AG08395 (cell line): ENCODE measurements at places on chromosomes 12 and 14.
A peak's percentile ranks its signal among the peaks of the same experiment; 100 is the strongest.

DNA sequence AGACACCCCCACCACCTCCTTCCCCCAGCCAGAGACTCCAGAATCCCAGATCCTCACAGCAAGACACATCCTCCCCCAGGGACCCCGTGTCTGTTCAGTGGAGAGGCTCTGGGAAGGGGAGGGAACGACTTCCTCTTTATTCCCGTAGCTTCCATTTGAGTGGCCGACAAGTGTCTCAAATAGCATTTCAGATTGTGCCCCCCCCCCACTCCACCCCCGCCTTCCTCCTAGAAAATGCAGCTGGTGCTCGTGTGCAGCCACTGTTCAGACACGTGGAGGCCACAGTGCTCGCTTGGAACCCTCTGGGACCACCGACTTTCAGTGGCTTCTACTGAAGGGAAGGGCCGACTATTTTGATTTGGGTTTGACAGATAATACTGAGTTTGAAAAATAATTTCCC is 14.3 kb downstream of the PPP2R5C start:
- no peak for DNase-seq

- DNase-seq: no peak
These were observed 45.9 kb upstream of the GSG1 start for GRCh38 chr12:13149411-13149810.

GRCh38 chr14:30648471-30648870 is 26.4 kb downstream of the SCFD1 start:
- no peak for DNase-seq

DNA sequence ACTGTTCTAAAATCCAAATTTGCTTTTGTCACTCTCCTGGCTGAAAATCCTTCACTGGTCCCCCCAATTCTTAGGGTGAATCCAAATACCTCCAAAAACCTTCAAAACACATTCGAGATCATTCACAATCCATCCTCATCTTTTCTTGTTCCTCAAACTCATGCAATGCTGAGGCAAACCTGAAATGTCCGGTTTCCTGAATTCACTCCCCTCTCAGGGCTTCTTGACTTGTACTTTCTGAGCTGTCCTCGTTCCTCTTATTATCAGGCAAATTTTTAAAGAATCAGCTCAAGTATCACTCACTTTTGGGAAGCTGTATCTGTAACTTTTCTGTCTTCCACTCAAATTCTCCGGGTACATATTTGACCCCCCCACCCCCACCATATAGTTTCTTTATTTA is 84.9 kb upstream of the DUSP6 start:
- DNase-seq: no peak

GRCh38 chr12:52808573-52809160 is 5.2 kb downstream of the KRT4 start:
- DNase-seq: no peak

DNA sequence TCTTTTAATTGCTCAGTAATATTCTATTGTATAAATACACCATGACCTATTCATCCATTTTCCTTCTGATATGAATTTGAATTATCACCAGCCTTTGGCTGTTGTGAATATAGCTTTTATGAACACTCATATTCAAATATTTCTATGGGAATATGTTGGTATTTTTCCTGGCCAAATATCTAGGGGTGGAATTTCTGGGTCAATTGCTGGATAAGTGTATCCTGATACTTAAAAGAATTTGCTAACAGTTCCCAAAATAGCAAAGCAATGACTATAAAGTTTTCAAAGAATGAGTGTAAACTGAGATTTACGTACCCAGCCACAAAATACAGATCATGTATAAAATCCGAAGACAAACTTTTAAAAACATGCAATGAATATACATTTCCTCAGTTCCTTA is 148.7 kb upstream of the CLEC14A start:
- peak; percentile 10 for DNase-seq

DNA sequence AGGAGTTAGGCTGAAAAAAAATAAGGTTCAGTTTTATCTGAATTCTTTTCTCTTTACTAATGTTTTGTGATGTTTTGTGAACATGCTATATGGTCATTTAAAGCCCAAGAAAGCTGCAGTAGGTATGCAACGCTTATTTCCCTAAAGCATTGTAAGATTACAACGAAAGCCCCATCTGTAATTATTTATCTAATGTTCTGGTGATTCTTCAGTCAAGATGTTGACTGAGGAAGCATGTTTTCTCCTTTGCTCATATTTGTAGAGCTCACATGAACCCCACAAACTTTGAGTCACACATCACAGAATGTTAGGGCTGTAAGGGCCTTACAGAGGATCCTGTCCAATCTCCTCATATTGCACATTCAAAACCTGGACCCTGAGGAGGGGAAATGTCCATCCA is 3.2 kb upstream of the TUBA1C start:
- peak; percentile 42 for DNase-seq

DNA sequence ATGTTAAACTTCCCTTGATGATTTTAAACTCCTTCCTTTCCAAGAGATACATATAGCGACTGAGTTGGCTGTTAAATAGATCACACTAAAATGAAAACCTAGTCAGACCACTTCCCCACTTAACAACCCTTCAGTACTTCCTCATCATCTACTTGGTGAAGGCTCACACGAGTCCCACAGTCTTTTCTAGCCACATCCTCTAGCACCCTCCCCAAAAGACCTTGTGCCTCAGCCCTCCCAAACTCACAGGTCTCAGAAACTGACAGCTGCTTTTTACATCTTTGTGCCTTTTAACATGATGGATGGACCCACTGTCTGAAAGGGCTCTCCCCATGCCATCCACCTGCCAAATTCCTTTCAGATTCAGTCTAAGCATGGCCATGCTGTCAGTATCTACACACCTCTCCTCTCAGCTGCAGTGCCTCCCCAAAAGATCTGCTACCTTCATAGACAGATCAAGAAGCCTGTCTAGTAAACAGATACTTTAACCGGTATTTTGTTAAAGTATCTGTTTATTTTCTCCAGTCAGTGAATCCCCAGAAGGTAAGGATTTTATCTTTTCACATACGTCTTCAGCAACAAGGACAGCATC is 65.1 kb upstream of the GPHB5 start:
- no peak for DNase-seq

DNA sequence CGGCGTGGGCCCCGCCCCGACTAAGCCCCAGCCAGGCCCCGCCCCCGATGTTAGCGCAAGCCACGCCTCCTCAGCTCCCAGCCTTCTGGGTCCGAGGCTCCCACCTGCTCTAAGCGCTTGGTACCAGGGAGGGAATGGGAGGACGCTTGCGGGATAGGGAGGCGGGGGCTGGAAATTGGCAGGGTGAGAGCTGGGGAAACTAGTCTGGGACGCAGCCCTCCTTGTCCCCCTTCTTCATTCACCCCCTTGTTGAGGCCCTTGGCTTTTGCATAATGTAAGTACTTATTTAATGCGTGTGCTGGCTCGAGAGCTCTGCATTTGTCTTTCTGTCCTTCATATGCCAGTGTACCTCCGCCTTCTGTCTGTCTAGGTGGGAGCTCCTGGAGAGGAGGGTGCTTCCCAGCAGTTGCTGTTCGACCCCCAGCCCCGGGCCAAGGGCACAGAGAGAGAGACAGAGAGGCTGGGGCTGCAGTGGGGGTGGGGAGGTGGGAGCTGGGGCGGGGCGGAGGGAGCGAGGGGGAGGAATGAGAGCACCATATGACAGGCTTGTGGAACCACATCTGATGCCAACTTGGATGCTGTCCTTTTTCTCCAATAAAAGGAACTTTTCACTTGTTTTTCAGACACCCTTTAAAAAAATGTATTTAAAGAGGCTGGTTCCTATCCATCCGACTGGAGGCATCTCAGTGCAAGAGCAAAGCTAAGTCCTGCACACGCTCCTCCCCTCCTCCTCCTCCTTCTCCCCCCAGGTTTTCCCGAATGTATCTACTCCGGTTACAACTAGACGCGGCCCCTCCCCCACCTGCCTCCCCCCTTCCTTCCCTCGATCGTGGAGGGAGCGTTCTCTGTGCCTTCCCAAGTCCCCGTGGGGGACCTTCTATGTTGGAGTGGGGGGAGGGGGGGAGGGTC is 25.6 kb upstream of the MAP1LC3B2 start:
- peak; percentile 79 for DNase-seq

- DNase-seq: no peak
These were observed 7.0 kb downstream of the ISCA2 start for GRCh38 chr14:74500417-74501134.

DNA sequence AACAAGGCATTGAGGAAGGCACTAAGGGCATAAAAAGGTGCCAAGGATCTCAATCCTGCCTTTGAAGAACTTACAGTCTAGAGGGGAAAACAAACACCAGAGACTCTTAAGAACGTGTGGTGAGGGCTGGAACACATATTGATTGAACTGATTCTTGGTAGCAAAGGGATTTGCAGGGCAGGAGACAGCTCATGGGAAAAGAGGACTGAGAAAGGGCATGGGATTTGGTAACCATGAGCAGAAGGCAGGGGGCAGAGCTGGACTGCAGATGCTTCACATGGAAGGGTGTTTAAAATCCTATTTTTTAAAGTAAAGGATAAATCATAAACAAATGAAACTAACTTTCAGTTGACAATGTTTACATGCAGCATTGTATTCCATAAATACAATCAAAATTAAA is 203.1 kb downstream of the ITPR2 start:
- no peak for DNase-seq

GRCh38 chr12:56020423-56021184 is at the start of gene IKZF4:
TSS of gene IKZF4 (plus strand) at chr12:56021043. CDS start at chr12:56021494, 451 bp downstream.
- no peak for DNase-seq

DNA sequence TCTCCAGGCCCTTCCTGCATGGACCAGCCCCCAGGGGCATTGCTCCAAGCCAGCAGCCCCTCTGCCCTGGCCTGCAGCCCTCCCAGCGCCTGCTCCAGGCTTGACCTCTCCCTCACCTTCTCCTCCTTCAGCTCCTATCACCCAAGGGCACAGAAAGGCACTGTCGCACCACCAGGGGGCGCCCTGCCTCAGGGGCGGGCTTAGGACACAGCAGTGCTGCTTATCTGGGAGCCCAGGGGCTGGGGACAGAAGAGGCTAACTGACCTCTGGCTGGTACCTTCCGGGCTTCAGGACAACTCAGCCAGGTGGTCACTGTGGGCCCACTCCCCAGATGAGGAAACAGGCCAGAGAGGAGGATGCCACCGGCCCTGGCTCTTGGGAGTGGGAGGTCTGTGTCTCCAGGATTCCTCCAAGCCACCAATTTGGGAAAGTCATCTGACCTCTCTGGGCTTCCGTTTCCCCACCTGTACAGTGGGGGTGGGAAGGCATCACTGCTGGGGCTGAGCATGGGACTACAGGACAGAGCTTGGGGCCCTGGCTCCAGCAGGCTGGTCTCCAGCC is 25.3 kb upstream of the GPR132 start:
- DNase-seq: peak; percentile 77

DNA sequence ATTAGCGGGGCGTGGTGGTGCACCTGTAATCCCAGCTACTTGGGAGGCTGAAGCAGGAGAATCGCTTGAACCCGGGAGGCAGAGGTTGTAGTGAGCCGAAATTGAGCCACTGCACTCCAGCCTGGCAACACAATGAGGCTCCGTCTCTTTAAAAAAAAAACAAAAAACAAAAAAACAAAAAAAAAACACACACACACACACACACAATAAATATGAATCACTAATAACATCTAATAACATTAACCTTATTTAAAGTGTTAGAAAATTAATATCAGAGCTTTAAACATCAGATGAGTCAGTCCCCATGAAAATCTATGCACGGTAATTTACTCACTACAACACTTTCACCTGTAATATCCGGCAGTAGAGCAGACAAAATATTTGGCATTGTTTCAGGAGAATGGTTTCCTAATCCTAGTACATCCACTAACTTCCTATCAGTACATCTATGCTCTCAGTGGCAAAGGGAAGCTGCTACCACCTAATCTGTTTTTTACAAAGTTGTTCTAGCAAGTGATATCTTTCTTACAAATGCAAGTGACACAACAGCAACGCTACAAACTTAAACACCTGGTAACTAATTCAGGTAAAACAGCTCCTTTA is 36.2 kb downstream of the MED13L start:
- no peak for DNase-seq

- peak; percentile 68 for DNase-seq
These were observed 38.9 kb downstream of the PPP1R13B start for GRCh38 chr14:103808403-103809001.
